ENCODE measurements at places on chromosomes 6 and 20. TPM values are rescaled to one million over a fixed set of nuclear protein-coding genes. Genes with fewer than 3 reads are reported as not detected.

GRCh38 chr6:44381739-44382138, 5.8 kb upstream of the CDC5L start:
- H3K27me3 ChIP-seq, result peaks cover 15% of the 10 kb centered on the region
- H3K4me1 ChIP-seq, result peaks cover 4% of the 10 kb centered on the region
- H3K36me3 ChIP-seq, result no peaks in the 10 kb centered on the region
- no peak overlapping the region for H3K27ac ChIP-seq

HTR1E gene
- not detected for total RNA-seq

GRCh38 chr20:32631933-32632460, 41.7 kb downstream of the C20orf203 start:
- H3K4me1 ChIP-seq, result no peaks in the 10 kb centered on the region
- no peak overlapping the region for H3K27ac ChIP-seq
- no peak for DNase-seq
- H3K4me3 ChIP-seq, result no peak overlapping the region
- no peaks in the 10 kb centered on the region for H3K36me3 ChIP-seq
- H3K27me3 ChIP-seq, result peaks cover 3% of the 10 kb centered on the region

MYLK4 gene
- total RNA-seq, result 0.10 TPM

- H3K4me1 ChIP-seq, result peaks cover 11% of the 10 kb centered on the region
- H3K36me3 ChIP-seq, result no peaks in the 10 kb centered on the region
- no peak for DNase-seq
- H3K4me3 ChIP-seq, result no peak overlapping the region
- H3K27ac ChIP-seq, result no peak overlapping the region
Measured at GRCh38 chr6:37994223-37994622, 174.7 kb downstream of the ZFAND3 start.

GRCh38 chr6:7579851-7580250, 10.1 kb upstream of the SNRNP48 start:
- no peak overlapping the region for H3K4me3 ChIP-seq
- no peak for DNase-seq
- H3K27me3 ChIP-seq, result peaks cover 14% of the 10 kb centered on the region
- no peaks in the 10 kb centered on the region for H3K4me1 ChIP-seq
- H3K36me3 ChIP-seq, result no peaks in the 10 kb centered on the region

ZNF165 gene
- total RNA-seq, result 0.41 TPM

- H3K27ac ChIP-seq, result no peak overlapping the region
- no peak overlapping the region for H3K4me3 ChIP-seq
- H3K36me3 ChIP-seq, result peaks cover 60% of the 10 kb centered on the region
- DNase-seq, result no peak
- H3K27me3 ChIP-seq, result no peaks in the 10 kb centered on the region
- peaks cover 21% of the 10 kb centered on the region for H3K4me1 ChIP-seq
Measured at GRCh38 chr6:125294036-125294435, 7.7 kb downstream of the HDDC2 start.

MCHR2 gene
- not detected for total RNA-seq

DNA sequence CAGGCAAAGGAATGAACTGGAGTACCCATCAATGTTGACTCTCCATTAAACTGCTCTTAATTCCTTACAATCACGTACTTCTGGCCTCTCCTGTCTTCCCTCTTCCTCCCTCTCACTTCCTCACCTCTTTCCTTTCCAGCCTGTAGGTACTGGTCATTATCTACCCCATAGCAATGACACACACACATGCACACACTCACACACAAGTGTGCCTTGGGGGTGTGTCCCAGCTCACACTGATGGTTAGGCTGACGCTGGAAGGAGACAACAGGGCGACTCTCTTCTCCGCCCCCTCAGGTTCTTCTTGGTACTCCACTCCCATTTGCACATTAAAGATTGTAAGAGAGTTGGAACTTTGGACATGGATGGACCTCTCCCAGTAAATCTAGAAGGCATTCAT, 14.0 kb upstream of the SERPINB9 start:
- H3K4me1 ChIP-seq, result peaks cover 16% of the 10 kb centered on the region
- peaks cover 5% of the 10 kb centered on the region for H3K27me3 ChIP-seq
- no peak for DNase-seq
- H3K27ac ChIP-seq, result no peak overlapping the region

- DNase-seq, result no peak
- no peaks in the 10 kb centered on the region for H3K4me1 ChIP-seq
- H3K4me3 ChIP-seq, result no peak overlapping the region
- no peak overlapping the region for H3K27ac ChIP-seq
Measured at GRCh38 chr6:3517350-3517749, 60.5 kb upstream of the SLC22A23 start.

- H3K27me3 ChIP-seq, result no peaks in the 10 kb centered on the region
- peak overlapping the region; percentile 83 for H3K4me3 ChIP-seq
- peak overlapping the region; percentile 93 for H3K27ac ChIP-seq
- H3K36me3 ChIP-seq, result peaks cover 32% of the 10 kb centered on the region
- DNase-seq, result no peak
Measured at GRCh38 chr6:127893541-127893940, 7.3 kb downstream of the THEMIS start.

TEAD3 gene
- total RNA-seq, result 1.5 TPM

DNA sequence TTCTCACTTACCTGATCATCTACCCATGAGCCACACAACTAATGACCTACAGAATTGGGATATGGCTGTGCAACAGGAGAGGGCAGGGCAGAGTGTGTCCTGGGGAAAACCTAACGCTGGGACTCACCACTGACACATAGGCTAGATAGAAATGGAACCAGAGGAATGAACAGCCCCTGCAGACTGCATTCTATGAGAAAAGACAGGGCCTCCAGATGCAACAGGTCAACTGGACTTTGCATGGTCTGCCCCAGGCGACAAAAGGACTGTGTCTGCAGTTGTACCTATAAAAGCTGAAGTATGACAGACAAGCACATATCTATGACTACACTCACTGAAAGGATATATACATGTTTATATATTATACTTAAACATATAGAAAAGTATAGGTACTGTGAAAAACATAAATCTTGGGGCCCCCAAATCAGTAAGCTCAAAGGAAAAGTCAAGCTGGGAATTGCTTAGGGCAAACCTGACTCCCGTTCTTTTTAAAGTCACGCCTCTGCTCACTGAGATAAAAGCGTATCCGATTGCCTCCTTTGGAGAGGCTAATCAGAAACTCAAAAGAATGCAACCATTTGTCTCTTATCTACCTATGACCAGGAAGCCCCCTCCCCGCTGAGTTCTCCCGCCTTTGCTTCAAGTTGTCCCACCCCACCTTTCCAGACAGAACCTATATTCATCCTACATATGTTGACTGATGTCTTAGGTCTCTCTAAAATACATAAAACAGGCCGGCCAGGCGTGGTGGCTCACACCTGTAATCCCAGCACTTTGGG, 68.5 kb downstream of the EPB41L2 start:
- DNase-seq, result no peak
- no peak overlapping the region for H3K4me3 ChIP-seq
- H3K27me3 ChIP-seq, result peaks cover 1% of the 10 kb centered on the region
- H3K4me1 ChIP-seq, result no peaks in the 10 kb centered on the region
- H3K27ac ChIP-seq, result no peak overlapping the region

GRCh38 chr6:135577059-135577538, 79.6 kb upstream of the AHI1 start:
- peak overlapping the region; percentile 49 for H3K4me3 ChIP-seq
- peaks cover 48% of the 10 kb centered on the region for H3K4me1 ChIP-seq
- no peak for DNase-seq
- H3K27ac ChIP-seq, result peak overlapping the region; percentile 97

DZANK1 gene
- total RNA-seq, result 1.1 TPM

GRCh38 chr6:108027594-108027993, 46.9 kb downstream of the OSTM1 start:
- H3K4me3 ChIP-seq, result no peak overlapping the region
- no peak overlapping the region for H3K27ac ChIP-seq
- no peaks in the 10 kb centered on the region for H3K36me3 ChIP-seq
- no peaks in the 10 kb centered on the region for H3K27me3 ChIP-seq
- no peak for DNase-seq

CSNK2A1 gene
- 185 TPM for total RNA-seq

DNA sequence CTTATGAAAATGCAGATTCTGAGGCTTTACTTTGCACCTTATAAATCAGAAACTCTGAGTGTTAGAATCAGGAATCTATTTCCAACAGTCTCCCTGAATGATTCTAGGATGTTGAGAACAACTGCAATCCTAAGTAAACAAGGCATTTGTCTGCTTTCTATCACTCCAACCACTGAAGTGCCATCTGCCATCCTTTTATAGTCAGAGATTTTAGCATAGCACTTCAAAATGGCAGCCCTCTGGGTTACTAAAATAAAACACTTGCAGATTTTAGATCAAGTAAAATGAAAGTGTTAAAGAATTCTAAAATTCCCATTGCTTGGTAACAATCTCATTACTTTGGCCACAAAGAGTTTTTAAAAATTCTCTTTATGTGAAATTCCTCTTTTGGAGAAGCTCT, 258.9 kb downstream of the CD109 start:
- no peaks in the 10 kb centered on the region for H3K36me3 ChIP-seq
- no peak for DNase-seq
- no peak overlapping the region for H3K4me3 ChIP-seq
- peaks cover 2% of the 10 kb centered on the region for H3K27me3 ChIP-seq

DNA sequence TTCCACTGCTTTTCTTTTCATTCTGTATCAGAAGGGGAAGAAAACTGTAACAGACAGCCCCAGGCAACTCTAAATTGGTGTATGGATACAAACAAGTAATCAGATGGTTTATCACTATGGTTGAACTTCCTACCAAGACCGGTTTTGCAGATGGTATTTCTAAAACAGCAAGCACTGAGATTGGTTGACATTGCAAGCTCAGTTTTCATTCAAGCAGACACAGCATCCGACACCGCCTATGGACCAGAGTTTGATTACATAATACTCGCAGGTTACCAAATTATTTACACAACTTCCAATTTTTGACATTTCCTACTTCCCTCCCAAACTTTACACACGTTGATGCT, 209.9 kb downstream of the ALDH8A1 start:
- no peaks in the 10 kb centered on the region for H3K36me3 ChIP-seq
- H3K27me3 ChIP-seq, result peaks cover 14% of the 10 kb centered on the region
- no peak for DNase-seq
- H3K4me3 ChIP-seq, result no peak overlapping the region
- no peaks in the 10 kb centered on the region for H3K4me1 ChIP-seq

DNA sequence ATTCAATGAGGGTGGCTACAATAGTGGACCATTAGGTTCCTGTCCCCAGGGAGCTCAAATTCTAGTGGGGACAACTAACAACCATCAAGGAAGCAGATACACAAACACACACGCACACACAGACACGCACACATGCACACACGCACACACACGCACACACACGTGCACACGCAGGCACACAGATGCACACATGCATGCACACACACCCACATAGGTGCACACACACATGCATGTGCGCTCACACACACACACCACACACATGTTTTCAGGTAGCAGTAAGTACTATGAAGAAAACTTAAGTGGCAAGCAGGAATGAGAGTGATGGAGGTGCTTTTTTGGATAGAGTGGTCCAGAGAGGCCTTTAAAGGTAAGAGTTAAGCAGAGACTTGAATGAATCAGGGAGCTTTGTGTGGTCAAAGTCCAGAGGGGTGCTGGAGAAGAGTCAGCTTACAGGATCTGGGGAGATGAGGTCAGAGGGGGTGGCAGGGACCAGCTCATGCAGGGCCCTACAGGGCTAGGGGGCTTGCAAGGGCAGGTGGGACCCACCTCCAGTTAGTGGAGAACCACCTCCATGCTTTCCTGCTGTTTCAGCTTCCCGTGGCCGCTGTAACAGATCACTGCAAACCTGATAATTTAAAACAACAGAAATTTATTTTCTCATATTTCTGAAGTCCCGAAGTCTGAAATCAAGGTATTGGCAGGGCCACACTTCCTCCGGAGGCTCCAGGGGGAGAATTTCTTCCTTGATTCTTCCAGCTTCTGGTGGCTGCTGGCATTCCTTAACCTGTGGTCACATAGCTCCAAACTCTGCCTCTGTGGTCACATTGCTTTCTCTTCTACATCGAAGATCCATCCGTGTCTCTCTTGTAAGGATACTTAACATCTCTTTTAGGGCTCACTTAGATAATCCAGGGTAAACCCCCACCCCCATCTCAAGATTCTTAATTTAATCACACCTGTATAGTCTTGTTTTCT, 6.9 kb upstream of the NSFL1C start:
- no peak for DNase-seq
- H3K27me3 ChIP-seq, result peaks cover 7% of the 10 kb centered on the region
- no peaks in the 10 kb centered on the region for H3K36me3 ChIP-seq

TBXT gene
- total RNA-seq, result not detected

GRCh38 chr20:49468412-49468811, 14.1 kb downstream of the KCNB1 start:
- DNase-seq, result no peak
- peaks cover 11% of the 10 kb centered on the region for H3K27me3 ChIP-seq
- peaks cover 6% of the 10 kb centered on the region for H3K4me1 ChIP-seq
- no peak overlapping the region for H3K4me3 ChIP-seq

DNA sequence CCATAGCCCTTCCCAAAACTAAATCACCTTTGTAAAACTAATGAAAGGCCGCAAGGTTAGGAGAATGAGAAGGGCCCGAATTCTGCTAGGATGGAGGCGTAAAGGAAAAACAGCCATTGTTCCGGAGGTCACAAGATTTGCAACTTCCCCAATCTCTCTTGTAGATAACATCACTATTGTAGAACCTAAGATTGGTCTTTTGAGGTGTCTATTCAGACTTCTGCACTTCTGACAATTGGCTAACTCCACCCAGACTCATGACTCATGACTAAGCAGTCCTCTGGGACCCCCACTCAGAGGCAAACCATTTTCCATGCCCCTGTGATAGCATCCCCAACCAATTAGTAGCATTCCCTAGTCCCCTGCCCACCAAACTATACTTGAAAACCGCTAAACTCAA, 210.5 kb upstream of the SHLD1 start:
- no peak overlapping the region for H3K27ac ChIP-seq
- peaks cover 8% of the 10 kb centered on the region for H3K36me3 ChIP-seq
- peaks cover 12% of the 10 kb centered on the region for H3K4me1 ChIP-seq
- DNase-seq, result no peak
- H3K27me3 ChIP-seq, result no peaks in the 10 kb centered on the region

EMILIN3 gene
- total RNA-seq, result 0.69 TPM

DNA sequence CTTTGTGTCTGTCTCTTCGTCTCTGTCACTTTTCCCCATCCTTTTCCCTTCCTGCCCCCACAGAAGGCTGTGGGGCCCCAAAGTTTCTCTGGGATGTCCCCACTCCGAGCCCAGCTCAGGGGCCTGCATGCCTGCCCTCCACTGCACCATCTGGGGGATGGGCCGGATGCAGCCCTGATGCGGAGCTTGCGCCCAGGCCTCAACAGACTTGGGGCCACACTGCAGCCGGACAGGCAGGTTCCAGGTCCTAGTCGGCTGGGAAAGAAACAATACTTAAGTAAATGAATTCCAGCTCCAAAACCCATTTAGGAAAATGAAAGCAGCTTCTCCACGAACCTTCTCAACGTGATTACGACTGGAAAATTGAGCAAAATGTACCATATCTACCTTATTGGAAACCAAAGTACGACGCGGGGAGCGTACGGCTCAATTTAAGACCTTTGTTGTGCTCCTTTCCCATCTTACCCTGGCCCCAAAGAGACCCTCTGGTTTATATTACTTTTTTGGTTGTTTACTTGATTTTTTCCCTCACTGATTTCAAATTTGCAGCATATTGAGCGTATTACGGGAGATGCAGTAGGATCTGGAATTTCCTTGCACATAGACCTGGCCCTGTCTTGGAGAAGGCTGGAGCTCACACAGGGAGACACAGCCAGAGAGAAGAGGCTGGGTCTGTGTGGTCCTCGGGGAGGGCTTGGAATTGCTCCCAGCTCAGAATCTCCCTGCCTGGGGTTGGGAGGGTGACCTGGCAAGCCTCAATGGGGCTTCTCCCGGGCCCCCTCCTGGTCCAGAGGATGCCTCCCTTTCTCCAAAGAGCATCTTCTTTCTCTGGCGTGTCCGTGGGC, 8.0 kb downstream of the FOXC1 start:
- H3K27me3 ChIP-seq, result peaks cover 59% of the 10 kb centered on the region
- no peak overlapping the region for H3K4me3 ChIP-seq
- no peaks in the 10 kb centered on the region for H3K4me1 ChIP-seq
